ENCODE measurements at places on chromosomes 6 and 20.

DNA sequence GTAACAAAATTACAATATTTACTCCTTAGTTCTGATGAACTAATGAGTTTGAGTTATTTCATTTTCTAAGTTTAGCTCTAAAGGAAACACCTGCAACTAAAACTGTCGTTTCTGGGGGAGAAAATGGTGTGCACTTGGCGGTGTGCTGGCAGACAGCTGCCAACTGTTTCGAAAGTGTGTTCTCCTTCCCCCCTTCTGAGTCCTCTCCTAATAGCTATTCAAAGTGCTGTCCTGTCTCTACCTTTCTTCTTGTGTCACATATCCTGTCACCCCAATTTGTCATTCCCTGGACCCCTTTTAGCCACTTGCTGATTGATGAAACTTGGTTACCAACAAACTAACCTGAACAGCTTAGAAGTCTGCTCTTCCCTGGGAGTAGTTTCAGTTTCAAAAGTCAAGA is 4.9 kb upstream of the UBE2J1 start:
- peak; percentile 34 for DNase-seq

GRCh38 chr20:21505810-21506530 is 7.9 kb downstream of the NKX2-2 start:
- peak; percentile 47 for DNase-seq

GRCh38 chr20:64219202-64219601 is 36.3 kb upstream of the PCMTD2 start:
- peak; percentile 11 for DNase-seq

DNA sequence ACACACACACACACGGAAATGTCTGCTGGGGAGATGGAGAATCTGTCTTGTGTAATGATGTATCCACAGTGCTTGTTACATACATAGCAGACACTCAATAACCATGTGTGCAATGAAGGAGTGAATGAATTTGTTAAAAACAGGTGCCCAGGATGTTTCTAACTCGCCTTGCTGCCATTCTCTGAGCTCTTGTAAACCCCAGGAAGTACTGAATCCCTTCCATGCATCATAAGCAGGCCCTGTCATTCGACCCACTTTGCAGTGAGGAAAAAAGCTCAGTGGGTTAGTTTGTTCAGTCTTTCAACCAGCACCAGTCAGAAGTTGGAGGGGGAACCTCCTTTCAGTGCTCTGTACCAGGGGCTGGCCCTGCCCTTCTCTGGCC is 1.4 kb upstream of the KCNK5 start:
- DNase-seq, result no peak

DNA sequence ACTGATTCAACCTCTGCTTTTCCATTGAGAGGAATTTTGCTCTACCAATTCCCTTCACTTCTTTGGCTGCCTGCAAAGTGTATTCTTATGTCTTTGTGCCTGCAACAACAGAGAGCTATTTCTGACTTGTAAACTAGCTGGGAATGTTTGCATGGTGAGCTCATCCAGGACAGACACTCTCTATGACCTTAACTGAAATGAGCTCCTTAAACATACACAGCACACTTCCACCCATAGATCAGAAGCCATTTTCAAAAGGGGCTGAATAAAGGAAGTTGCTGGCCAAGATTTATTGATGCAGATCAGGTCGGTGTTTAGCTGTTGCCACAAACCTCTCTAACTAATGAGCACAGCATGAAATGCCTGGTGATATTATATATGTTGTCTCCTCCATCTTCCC is 377.7 kb downstream of the BTBD9 start:
- no peak for DNase-seq

Data from CD4-positive, alpha-beta T cell treated with Interleukin-1 beta for 1 hour (primary cell).